T-helper 22 cell (primary cell): ENCODE measurements at places on chromosomes 4 and X.

- DNase-seq, result no peak
These were observed 89.8 kb downstream of the COMMD8 start for GRCh38 chr4:47373709-47374108.

DNA sequence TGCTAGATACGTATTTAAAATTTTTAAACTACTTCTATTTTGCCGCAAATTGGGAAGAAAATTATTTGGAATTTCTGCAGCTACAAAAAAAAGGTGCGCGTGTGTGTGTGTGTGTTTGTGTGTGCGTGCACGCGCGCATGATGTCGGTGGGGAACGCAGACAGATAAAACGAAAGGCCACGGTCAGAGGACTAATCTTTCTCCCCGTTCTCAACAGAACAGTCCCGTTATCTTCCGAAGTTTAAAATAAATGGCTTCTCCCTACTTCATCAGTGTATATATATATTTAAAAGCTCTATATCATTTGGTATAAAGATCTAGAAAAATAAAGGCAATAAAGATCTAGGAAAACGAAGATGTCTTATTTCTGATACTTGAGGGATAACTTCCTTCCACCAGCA, 1.5 kb downstream of the MGARP start:
- DNase-seq, result no peak

DNA sequence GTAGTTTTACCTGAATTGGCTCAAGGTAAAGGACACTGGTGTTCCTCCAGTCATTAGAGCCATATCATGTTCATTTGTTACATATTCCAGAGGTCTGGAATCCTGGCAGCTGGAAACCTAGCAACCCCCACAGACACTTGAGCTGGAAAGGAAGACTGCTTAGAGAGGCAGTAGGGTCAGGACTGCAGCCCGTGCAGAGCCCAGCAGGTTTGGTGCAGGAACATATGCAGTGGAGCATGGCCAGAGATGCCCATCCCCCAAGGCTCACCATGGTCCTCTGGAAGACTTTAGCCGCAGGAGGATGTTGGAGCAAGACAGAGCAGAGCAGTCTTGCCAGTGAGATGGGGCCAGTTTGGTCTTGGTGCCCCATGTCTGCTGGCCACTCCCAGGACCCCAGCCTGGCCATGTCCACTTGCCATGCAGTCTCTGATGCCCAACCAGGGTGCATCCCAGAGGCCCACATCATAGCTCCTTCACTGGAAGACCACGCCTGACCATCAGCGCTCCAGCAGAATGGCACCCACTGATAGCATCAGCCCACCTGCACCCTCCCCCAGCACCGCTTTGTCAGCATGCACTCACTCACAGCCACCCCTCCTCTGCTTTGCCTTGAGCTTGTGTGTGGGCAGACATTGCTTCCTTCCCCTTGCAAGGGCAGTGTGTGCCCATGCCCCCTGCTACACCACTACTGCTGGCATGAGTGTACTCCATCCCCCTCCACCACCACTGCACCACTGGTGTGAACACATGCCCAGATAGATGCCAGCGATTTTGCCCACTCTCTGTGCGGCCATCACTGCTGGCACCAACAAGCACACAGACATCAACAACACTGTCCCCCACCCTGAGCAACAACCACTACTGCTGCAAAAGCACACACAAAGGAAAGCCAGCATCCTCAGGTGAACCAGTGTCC, 190.3 kb upstream of the SPOCK3 start:
- DNase-seq, result no peak

DNA sequence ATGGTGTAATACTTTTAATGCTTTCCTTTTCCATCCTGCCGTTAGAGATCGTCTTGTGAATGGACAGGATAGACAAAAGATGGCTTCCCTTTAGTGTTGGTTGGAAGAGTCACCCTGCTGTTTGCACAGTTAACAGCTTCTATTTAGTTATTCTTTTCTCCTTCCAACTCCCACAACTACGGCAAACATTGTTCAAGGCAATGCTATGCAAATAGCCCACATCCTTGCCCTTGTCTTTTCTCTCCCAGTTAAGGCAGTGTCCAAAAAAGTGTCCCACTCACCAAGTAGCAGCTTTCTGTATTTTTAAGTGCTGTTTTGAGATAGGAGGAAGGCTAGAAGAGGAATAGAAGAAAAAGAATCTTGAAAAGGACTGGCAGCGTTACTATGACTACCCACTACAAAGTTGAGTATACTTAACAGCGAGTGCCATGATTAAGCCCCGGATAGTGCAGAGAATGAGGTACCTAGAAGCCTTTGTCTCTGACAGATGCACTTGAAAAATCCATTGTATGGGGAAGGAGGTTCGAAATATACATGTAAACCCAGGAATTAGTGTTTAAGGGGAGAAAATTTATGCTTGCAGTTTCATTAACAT, 12.1 kb upstream of the RUFY3 start:
- DNase-seq, result no peak

DNA sequence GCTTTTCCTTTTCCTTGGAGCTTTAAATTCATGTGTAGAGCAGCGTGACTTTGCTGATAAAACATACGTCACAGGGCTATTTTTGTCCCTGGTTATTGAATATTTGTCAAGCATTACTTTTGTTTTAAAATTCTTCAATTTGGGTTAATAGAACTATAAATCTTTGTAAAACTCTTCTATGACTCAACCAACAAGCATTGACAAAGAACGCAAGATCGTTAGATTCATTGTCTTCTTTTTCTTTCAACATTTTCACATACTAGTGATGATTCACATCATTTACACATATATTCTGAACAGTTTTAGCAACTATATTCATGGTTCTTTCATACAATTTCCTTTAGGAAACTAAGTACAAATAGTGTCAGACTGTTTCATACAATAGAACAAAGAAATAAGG, 72.0 kb upstream of the GPM6A start:
- DNase-seq, result no peak

DNA sequence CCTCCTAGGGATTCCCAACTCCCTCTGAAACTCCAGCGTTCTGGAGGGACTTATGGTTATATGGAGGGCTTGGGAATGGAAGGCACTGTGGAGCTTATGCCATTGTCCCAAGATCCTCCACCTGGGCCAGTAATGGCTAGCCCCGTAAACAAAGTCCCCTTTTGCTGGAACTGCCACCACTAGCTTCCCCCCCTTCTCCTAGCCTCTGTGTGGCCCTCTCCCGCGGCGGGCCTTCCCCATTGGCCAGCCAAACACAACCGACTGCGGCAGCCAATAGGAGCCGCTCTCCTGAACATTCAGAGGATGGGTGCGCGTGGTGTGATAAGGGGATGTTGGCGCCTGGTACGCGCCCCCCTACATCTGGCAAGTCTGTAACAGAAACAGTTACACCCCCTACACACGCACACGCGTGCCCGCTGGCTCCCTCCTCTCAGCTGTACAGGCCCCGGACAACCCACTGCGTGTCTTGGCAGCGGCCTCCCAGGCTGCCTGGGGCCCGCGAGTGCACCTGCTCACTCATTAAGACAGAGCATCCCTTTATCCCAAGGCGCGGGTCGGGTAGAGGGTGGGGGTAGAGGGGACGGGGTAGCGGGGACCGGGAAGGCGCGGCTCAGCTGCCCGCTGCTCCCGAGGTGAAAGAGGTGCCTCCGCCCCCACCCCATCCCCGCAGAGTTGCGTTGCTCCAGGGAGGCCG, 863 bp upstream of the RAB33A start:
- peak; percentile 50 for DNase-seq

DNA sequence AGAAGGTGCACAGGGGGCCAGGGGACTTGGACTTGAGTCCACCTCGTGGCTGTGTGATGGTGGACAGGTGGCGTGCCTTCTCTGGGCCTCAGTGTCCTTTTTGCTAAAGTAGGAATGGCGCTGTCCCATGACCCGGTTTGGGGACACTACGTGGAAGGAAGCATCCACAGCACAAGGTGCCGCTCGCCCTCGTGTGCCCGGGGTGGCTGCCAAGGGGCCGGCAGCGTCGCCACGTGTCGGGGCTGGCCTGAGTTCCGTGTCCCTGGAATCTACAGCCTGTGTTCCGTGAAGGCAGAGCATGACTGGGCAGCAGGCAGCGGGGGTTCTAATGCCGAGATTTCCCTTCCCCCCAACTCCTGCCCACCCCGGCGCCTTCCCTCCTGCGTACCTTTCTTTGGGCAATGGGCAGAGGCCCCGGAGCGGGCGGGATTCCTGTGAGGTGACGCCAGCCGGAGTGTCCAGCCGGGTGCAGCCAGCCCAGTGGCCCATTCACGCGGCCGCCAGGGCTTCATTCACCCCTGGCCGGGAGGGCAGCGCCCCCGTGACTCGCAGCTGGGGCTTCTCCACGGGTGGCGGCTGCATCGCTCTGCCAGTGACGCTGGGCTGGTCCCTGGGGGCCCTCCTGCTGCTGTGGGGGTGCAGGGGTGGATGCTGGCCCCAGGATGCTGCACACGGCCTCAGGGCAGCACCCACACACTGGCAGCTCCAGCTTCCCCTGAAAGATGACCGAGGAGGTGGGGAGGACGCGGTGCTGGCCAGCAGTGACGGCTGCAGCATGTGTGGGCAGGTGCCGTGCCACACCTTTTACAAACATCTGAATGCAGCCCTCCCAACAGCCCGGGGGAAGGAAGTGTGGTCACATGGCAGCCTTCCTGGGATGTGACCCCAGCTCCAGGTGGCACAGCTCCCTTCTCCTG, 21.2 kb downstream of the DOK7 start:
- DNase-seq, result no peak

- no peak for DNase-seq
These were observed 393.8 kb upstream of the FSTL5 start for GRCh38 chr4:162557516-162558106.
